ENCODE measurements at places on chromosomes 5 and 9.

DNA sequence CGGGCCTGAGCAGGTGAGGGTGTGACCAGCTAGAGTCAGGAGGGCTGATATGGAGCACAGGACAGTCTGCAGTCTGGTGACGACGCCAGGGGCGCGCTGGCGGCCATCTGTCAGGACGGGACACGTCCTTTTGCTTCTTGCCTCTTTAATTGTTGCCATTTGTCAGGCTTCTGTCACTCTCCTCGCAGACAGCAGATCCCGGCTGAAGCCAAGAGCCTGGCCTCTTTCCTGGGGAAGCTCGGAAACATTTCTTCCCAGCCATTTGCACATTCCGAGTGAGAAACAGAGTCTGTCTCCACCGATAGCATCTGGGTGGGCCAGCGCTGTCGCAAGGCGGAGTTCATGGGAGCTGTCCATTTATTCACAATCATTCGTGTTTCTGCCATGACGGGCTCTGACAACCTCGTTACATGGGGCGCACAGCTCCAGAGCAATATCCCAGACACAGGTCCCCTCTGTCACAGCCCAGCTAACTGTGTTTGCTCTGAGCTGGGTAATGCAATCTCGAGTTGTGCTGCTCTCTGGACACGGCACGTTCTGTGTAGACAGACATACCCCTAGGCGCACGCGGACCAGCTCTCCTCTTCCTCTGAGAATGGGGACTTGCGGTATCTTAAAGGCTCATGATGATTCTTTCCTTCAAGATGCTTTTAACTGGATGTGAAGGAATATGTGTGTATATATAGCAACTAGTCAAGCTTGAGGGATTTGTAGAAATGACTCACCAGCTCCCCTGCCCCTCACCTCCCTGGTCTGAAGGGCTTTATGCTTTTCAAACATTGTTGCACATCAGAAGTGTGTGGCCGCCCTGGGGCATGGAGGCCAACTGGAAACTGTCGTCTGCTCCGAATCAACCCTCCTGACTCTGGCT is 105.3 kb upstream of the FCN2 start:
- DNase-seq = no peak

- peak; percentile 8 for DNase-seq
Measured at GRCh38 chr9:78510035-78510434, 213.1 kb downstream of the PSAT1 start.

- no peak for DNase-seq
Measured at GRCh38 chr9:96449523-96449844, 485 bp upstream of the HABP4 start.

DNA sequence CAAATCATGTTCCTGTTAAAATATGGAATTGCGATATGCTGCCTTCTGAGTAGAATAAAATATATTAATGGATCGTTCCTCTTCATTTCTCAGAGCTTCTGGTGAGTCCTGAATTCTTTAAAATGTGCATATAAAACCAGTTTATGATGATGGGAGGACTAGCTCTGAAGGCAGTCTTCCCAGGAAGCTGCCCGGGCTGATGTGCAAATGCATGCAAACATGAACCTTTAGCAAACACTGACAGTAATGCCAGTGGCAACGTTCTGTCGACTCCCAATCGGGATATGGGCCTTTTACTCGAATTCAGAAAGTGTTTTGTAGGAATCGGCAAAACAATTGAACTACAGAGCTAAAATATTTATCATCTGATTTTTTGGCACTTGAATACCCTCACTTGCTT is 93.6 kb downstream of the TLE4 start:
- DNase-seq = no peak

DNA sequence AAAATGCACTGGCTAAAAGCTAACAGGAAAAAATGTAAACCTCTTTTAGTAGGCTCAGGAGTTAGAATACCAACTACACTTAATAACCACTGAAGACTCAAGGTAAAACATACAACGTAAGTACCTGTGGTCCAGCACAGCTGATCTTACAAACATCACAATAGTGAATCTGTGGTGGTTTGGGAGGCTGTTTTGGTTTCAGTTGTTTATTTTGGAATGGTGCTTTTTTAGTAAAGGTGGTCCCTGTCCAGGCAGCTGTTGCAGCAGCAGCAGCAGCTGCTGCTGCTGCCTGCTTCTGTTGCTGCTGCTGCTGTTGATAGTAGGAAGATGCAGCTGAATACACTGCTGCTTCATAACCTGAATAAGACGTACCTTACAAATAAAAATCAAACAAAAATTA is 37.9 kb downstream of the ZFR start:
- no peak for DNase-seq

DNA sequence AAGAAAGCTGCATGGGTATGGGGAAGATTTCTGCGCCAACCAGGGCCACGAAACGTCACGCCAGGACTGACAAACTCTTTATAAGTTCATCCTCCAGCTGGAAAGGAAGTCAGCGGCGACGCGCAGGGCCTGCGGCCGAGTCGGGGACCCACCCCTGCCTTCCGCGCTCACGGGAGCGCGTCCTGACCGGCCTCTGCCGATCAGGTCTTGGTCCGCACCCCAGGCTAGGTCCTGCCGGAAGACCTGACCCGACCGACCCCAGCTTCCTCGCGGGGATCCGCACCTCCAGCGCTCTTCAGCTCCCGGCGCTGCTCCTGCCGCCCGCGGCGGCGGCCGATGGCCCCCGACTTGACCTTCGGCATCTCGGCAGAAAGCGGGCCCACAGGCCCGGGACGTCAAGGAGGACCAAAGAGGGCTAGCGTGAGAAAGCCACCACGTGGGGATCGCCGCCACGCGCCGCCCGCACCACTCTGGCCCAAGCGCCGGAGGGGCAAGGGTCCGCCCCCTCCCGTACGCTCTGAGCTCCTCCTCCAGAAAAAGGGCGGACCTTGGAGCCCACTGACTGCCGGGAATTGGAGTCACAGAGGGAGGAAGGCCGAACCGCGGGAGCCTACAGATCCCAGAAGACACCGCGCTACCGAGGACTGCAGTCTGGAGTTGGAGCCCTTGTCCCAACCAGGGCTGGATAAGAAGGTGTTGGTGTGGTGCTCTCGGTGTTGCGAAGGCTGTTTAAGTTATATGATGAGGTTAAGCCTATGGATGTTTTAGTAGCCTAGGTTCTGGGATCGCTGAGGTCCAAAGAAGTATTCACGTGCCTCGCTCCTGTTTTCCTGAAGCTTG is at the start of gene DIMT1:
Gene DIMT1 (minus strand): TSS at position 495 of the 840 bp plus-strand sequence. CDS start 133 bp downstream, at position 362.
- DNase-seq = peak; percentile 95

- no peak for DNase-seq
Measured at GRCh38 chr5:395156-395920, 47.6 kb upstream of the EXOC3 start.

GRCh38 chr5:112316731-112317130 is 102.3 kb downstream of the EPB41L4A start:
- DNase-seq = no peak

DNA sequence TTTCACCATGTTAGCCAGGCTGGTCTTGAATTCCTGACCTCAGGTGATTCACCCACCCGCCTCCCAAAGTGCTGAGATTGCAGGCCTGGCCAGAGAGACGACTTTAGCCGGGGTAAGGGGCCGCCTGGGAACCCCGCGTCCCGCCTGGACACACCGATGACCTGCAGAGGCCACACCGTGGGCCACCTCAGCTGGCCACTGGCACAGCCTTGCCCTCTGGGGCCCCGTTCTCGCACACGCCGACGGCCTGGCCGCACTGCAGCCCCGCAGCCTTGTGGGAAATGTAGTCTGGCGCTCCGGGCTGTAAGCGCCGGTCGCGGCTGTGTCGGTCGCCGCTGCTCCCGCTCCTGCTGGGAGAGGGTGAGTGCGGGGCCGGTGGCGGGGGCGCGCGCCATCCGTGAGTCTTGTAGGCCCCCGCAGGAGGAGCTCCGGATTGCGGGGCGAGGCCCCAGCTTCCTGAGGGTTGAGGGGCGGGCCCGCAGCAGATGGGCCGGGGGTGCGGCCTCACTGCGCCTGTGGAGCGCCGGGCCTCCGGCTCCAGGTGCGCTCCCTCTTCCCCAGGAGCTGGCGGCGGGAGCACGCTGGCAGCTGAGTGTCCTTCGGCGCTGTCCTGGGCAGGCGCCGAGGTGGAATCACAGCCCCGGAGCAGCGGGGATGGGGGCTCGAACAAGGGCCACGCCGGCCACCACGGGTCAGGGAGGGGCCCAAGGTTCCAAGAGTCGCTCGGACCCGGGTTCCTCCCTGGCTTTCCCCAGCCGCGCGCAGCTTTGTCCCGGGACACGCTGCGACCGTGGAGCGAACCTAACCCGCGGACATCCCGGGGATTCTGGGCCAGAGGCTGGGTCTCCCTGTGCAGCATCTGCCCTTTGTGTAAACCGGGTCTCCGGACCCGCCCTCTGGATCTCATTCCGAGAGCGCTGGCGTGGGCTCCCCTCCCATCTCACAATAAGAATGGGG is at the start of gene ZFP2:
Gene ZFP2 (plus strand): TSS at position 299 of the 957 bp plus-strand sequence. CDS start 35,401 bp downstream, outside the sequence.
- peak; percentile 27 for DNase-seq

DNA sequence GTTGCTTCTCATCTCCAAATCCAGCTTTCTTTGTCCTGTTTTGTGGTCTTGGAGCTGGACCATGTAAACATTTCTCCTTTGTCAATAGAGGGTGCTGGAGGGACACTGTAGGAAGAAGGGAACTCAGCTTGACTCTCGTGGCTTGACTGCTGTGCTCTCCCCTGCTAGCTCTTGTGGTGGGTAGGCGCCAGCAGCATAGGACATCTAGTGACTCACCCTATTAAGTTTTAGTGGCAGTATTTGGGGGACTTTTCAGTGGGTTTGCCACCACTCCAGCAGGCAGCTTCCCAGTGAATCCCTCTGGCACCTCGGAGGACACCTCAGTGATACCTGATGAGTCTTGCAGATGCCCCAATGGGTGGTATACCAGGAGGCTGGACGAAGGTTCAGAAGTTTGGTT is 97.8 kb downstream of the TSSK1B start:
- peak; percentile 52 for DNase-seq

DNA sequence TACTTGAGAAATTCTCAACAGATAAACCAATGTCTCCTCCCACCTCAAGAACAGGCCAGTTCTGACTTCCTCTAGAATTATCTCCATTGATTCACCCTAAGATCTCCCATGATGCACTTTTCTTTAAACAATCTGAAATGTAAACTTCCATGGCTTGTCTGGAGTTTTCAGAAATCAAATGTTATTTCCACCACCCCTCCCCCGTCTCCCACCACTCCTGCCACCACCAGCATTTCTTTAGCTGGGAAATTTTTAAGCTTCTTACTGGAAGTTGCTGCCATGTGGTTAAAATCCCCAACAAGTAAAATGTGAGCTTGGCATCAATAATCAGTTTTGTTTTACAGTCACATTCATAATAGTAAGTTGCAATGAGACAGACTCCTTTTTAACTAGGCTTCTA is 32.8 kb upstream of the BASP1 start:
- no peak for DNase-seq

DNA sequence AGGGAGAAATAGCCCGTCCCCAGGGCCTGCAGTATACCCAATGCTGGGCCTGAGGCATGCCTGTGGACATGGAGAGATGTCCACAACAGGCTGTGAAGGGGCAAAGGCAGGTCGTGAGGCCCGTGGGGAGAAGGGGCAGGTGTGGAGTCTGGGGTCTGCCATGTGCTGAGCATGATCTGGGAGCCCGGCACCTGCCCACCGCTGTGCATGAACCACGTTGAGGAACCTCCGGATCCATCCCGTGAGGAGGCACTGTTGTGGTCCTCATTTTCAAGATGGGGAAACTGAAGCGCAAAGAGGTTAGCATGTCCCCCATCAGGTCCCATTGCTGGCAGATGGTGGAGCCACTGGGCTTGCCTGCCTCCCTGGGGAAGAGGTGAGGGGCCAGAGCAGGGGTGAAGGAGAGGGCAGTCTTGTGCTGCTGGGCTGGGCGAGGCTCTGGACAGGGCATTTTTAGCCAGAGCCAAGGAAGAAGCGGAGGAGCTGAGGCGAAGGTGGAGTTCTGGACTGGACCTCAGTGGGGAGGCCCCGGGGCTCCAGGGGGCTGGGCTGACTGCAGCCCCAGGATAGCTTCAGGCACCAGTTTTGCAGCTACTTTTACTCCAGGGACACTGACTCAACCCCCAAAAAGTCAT is 46.5 kb downstream of the LRSAM1 start:
- no peak for DNase-seq

- DNase-seq = peak; percentile 22
Measured at GRCh38 chr5:56481428-56482357, 248.6 kb upstream of the ANKRD55 start.

GRCh38 chr5:103624035-103624480 is 61.5 kb upstream of the NUDT12 start:
- no peak for DNase-seq

DNA sequence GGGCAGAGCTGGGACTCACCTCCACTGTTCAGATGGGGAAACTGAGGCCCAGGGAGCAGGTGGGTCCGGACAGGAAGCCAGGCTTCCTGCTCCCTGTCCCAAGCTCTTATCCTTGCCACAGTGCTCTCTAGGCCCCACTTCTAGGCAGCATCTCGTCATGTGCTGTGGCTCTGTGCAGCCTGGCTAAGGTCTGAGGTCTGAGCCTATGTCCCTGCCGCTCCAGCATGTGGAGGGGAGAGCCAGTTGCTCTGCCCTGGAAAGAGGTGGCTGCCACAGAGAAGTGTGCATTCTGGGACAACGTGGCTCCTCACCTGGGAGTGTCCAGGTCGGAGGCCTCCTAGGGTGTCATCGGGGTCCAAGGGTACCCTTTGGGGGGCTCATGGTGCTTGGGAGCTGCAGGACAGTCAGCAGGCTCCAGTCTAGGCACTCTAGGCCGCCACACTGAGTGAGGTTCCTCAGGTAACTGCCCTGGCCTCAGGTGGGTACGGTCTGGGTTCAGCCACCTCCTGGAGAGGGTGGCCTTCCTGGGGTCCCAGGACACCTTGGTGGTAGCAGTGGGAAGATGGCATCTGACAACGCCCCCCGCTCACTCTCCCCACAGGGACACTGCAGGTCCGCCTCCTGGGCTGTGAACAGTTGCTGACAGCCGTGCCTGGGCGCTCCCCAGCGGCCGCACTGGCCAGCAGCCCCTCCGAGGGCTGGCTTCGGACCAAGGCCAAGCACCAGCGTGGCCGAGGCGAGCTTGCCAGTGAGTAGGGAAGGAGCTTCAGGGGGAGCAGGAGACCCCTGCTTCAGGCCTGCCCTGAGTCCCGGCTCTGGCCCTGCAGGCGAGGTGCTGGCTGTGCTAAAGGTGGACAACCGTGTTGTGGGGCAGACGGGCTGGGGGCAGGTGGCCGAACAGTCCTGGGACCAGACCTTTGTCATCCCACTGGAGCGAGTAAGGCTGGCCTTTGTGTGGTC is 10.4 kb downstream of the PKN3 start:
- no peak for DNase-seq

Measured in NCI-H1417 (cell line).